ENCODE measurements at places on chromosomes 16 and 17.

DNA sequence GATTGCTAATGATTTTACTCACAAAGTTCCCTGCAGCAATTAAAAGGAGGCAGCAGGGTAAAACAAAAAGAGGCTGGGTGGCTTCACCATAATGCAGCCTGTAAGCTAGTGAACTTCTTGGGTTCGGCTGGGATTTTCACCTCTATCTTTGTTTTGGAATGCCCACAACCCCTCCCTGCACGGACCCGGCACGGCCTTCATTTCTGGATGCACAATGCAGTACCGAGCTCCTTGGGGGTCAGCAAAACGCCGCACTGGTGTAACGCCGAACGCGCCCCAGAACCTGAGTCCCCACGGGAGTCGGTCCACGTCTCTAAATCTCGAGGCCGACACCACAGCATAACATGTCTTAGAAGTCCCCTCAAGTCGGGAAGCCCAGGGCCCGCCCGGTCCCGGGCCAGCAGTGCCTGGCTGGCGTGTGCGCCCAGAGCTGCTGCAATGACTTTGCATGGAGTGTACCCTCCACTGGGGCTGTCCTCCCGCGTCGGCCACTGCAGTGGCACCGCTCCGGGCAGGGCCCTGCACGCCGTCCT, 759 bp downstream of the UBE2O start:
- DNase-seq, result no peak

DNA sequence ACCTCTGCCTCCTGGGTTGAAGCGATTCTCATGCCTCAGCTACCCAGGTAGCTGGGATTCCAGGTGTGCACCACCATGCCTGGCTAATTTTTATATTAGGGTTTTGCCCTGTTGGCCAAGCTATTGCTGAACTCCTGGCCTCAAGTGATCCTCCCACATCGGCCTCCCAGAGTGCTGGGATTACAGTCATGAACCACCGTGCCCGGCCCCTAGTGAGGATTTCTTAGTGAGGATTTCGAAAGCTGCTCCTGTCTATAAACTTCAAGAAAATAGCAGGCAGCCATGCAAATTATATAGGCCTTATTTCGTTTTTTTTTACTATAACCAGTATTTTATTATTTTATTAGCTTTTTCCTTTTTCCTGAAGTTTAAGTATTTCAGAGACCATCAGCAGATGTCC, 41.6 kb downstream of the EPN2 start:
- DNase-seq, result no peak

GRCh38 chr16:86018071-86018470, 119.1 kb downstream of the IRF8 start:
- no peak for DNase-seq

- no peak for DNase-seq
Measured at GRCh38 chr16:65002265-65002664, 119.6 kb downstream of the CDH11 start.

- DNase-seq, result no peak
Measured at GRCh38 chr17:34615326-34615725, 35.9 kb downstream of the TMEM132E start.

GRCh38 chr17:859061-859823, 77.1 kb downstream of the MRM3 start:
- DNase-seq, result no peak

- DNase-seq, result no peak
Measured at GRCh38 chr16:84340325-84341040, 27.9 kb upstream of the ATP2C2 start.

- no peak for DNase-seq
Measured at GRCh38 chr16:53968454-53968853, 264.5 kb downstream of the FTO start.

- no peak for DNase-seq
Measured at GRCh38 chr17:329784-330420, 22.7 kb downstream of the RPH3AL start.

GRCh38 chr17:8141741-8142140, 10.5 kb downstream of the PER1 start:
- DNase-seq, result no peak

DNA sequence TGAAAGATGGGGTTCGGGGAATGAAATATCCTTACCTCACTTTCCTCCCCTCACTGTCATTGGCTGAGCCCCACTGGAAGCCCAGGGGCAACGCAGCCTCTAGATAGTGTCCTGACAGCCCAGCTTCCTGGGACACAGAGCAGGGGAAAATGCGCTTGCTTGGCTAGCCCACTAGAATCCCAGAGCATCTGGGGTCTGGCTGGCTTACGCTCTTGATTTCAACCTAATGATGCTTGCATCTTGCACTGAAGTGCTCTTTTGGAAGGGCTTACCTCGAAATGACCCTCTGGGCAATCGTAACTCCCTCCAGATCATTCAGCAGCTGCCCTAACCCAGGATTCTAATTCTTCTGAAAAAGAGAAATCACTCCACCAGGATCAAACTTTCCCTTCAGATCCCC, 147.6 kb downstream of the SOX9 start:
- DNase-seq, result no peak

- no peak for DNase-seq
Measured at GRCh38 chr16:2716948-2717347, 3.1 kb downstream of the PRSS27 start.

DNA sequence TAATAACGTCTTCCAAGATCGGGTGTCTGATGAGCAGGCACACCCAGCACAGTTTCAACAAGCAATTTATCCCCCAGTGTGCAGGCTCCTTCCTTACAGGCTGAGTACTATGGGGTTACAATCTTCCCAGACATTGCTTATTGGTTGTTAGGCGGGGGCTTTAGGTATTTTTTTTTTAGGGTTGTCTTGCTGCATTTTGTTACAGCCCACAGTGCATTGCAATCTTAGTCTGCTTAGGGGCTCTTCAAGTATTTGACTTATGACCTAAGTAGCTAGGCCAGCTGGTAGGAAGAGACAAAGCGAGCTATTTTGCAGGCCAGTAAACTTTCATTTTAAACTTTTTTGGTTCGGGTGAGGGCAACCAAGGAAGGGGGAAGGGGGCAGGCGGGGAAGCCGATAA, 5.8 kb downstream of the PLD6 start:
- DNase-seq, result no peak

Measured in stimulated activated CD4-positive, alpha-beta T cell treated with anti-CD3 and anti-CD28 coated beads, Interleukin-4, amount 100 ng/mL, for 24 hours (primary cell).